CD4-positive, alpha-beta T cell treated with Interleukin-17A for 1 hour (primary cell): ENCODE measurements at places on chromosomes 7 and 10.

- DNase-seq: no peak
Observed at GRCh38 chr7:76357475-76358010, 1.2 kb downstream of the YWHAG start.

DNA sequence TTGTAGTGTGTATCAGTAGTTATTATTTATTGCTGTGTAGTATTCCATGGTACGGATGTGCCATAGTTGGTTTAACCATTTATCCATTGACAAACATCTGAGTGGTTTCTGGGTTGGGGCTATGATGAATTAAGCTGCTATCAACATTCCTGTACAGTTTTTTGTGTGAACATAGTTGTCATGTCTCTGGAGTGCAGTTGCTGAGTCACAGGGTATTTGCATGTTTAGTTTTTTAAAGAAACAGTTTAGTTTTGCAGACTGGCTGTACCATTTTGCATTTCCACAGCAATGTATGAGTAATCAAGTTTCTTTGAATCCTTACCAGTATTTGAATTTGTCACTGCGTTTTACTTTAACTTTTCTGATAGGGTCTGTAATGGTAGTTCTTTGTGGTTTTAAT lies 516.7 kb upstream of the CELF2 start:
- DNase-seq: no peak

DNA sequence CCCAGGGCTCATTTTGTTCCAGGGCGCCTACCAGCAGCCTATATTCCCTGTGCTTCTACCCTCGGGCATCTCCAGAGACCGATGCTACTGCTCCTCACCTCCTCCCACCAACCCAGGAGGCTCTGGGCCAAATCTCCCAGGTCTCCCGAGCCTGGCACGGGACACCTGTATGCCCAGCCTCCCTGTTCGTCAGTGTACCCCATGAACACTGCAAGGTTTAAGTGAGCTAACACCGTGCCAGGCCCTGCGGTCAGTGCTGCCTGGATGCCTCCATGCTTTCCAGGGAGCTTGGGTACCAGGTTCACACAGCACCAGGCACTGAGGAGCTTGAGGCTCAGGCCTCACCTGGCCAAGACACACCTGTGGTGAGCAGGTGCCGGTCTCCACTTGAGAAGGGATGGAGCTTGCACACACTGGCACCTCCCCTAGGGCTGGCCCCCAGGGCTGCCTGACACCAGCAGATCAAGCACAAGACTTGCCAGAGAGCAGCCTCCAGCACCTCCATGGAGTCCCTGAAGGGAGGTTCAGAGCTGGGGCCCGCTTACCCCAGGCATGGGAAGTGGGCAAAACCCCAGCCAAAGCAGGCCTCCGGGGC lies 80.3 kb downstream of the FAM53B start:
- no peak for DNase-seq

- no peak for DNase-seq
Observed at GRCh38 chr7:141640239-141640840, 61.6 kb downstream of the DENND11 start.

DNA sequence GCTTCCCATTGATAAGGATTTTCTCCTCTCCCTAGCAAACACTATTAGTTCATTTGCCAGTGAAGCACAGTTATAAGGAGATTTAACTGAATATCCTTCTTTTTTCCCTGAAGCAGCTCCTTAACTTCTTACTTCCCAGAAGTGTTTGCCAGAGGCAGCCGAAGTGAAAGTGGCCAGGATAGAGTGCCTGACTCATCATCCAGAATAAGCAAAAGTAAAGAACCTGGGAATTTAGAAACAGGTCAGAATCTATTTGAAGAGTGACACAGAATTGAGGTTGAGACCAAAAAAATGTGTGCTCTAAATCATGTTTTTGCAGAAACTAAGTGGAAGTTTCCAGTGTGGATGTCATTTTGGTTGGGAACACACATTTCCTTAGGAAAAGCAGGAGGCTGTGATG lies 249.6 kb upstream of the VWC2 start:
- DNase-seq: no peak

DNA sequence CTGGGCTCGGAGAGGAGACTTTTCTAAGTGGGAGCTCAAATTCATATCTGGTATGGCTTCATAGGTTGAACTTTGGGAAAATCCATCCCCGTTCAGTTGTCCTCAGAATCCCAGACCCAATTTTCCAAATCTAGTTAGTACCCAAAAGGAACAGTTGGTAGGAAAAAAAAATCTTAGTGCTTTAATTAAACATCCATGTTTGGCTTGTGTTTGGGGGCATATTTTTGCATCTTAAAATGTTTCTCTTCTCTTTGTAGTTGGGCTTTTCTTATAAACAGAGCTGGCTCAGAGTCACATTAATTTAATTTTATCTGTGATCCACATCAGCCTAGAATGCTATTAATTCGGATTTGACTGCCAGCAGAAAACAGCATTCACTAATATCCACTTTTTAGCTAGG lies 165.9 kb downstream of the BUB3 start:
- no peak for DNase-seq

GRCh38 chr7:8411103-8411502 lies 22.3 kb upstream of the NXPH1 start:
- DNase-seq: no peak
